ENCODE measurements at places on chromosomes 3 and 15.

DNA sequence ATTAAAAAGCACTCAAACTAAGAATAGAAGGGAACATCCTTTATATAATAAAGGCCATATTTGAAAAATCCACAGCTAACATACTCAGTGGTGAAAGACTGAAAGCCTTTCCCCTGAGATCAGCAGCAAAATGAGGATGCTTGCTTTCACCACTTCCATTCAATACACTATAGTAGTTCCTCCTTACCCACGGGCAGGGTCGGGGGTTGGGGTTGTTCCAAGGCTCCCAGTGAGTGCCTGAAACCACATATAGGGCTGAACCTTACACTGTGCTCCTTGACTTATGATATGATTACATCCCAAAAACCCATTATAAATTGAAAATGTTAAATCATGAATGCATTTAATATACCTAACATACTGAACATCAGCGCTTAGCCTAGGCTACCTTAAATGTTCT lies 37.7 kb downstream of the ALDH1L1 start:
- no peak for DNase-seq

DNA sequence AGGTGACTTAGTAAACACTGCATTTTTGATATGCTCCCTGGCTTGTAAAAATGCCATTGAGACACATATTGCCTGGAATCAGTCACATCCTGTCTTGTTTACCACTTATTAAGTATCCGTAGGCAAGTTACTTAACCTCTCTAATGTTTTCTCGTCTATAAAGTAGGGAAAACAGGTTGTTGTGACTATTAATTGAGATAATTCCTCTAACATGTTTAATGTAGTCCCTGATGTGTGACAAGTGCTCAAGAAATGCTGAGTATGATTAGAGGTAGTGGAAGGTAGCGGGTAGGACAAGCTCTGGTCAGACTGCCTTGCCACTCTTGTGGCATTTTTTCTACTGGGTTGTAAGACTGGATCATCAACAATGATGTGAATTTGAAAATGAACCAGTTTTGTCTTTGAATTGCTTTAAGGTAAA lies 54.1 kb downstream of the NFKBIZ start:
- no peak for DNase-seq

DNA sequence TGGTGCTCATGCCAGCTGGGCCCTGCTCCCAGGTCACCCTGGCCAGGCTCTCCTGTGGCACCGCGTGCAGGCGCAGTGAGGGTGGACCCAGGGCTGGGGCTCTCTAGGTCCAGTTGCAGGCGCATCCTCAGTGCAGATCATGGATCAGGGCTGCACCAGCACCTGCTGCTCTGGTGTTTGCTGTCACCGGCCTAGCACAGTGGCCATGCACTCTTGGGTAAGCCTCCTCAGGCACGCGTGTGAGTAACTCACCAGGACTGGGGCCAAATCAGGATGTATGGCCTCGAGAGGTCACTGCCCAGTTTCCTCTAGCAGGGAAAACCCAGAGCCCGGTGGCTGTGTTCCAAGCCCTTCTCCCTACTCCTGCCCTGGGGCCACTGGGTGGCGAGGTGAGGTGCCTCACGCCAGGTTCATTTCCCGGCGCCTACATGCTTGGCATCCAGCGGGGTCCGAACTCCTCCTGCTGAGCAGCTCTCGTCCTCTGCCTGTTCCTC lies 45.5 kb upstream of the SLC41A3 start:
- DNase-seq: peak; percentile 95

GRCh38 chr3:22609139-22609538 lies 594.0 kb upstream of the UBE2E2 start:
- no peak for DNase-seq

Data from dermis blood vessel endothelial cell (primary cell).